BE2C (cell line): ENCODE measurements at places on chromosomes 1 and 21.

DNA sequence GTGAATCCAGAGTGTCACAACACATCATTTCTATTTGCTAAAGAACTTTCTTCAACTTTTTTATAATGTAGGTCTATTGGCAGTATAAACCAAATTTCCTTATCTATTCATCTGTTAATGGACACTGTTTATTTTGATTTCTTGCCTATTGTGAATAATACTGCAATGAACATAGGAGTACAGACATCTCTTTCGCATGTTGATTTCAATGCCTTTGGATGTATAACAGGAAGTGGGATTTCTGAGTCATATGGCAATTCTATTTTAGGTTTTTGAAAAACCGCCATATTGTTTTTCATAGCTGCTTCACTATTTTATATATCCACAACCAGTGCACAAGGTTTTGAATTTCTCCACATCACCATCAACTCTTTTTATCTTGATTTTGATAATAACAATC is 198.7 kb downstream of the KCNT2 start:
- no peak for DNase-seq

DNA sequence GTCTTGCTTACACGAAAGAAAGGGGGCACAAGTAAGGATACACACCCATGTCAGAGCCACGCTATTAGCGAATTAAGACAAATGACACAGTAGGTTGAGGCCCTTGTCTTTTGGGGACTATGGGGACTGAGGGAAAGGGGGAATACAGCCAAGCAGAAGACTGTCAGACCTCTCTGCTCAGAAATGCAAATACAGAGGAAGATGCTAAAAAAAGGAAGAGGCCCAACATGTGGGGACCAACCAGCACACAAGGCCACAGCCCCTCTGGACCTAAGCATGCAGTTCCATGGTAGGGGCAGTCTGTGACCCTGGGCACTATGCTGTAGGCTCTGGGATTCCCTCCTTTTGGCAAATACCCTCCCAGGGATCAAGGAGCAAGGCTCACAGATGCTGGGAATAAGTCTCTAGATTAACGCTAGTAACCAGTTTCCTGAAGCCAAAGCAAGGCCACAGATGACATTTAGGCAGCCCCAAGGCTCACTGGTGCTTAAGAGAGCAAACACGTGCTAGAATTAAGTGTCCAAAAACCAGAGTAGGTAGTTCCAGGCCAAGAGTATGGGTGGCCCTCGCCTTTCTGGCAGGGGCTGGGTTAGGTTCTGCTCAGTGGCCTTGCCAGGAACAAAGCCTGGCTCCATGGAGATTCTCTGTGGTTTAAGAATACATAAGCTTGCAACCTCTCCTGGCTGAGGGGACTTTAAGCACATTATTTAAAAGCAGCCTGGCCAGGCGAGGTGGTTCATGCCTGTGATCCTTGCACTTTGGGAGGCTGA is 38.2 kb downstream of the RABIF start:
- no peak for DNase-seq

DNA sequence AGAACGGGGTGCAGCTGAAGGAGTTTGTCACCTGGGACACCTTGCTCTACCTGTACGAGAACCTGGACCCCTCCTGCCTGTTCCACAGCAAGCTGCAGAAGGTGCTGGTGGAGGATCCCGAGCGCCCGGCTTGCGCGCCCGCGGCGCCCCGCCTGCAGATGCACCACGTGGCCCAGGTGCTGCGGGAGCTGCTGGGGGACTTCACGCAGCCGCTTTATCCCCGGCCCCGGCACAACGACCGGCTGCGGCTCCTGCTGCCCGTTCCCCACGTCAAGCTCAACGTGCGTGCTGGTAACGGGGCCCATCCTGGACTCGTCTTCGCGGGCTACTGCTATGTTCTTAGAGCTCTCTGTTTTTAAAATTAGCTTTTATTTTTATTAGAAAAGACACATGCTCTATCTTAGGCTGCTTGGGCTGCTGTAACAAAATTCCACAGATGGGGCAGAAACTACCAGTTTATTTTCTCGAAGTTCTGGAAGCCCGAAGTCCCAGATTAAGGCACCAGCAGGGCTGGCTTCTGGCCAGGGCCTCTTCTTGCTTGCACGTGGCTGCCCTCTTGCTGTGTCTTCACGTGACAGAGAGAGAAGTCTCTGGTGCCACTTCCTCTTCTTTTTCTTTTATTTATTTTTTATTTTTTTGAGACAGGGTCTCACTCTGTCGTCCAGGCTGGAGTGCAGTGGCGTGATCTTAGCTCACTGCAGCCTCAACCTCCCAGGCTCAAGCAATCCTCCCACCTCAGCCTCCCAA is 38.1 kb downstream of the TRPM2 start:
- DNase-seq = no peak

DNA sequence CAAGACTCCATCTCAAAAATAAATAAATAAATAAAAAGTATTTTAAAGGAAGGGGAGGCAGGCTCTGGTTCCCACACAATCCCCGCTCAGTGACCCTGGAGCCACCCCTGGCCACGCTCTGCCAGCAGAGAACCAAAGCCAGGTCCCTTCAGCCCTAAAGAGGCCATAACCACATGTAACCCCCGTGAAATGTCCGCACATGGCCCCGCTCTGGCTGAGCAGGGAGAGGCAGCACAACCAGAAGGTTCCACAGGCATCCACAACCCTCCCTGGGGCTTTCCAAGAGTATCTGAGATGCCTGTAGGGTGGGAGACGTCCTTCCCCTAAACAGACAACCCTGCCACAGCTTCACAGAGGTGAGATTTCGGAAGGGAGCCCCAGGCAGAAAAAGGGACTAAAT is 1.4 kb upstream of the ARF1 start:
- no peak for DNase-seq

- no peak for DNase-seq
Observed at GRCh38 chr1:186195377-186195931, 179.6 kb downstream of the TPR start.

DNA sequence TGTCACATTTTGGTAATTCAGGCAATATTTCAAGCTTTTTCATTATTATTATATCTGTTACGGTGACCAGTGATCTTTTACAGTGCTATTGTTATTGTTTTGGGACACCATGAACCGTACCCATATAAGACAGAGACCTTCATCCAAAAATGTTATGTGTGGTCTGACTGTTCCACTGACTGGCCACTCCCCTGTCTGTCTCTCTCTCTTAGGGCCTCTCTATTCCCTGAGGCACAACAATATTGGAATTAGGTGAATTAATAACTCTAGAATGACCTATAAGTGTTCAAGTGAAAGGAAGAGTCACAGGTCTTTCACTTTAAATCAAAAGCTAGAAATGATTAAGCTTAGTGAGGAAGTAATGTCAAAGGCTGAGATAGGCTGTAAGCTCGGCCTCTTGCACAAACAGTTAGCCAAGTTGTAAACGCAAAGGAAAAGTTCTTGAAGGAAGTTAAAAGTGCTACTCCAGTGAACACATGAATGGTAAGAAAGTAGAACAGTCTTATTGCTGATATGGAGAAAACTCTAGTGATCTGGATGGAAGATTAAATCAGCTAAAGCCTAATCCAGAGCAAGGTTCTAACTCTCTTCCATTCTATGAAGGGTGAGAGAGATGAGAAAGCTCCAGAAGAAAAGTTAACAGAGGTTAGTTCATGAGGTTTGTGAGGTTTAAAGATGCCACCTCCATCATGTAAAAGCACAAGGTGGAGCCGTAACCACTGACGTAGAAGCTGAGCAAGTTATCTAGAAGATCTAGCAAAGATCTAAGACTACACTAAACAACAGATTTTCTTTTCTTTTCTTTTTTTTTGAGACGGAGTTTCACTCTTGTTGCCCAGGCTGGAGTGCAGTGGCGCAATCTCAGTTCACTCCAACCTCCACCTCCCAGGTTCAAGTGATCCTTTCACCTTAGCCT is 19.7 kb upstream of the DIPK1A start:
- no peak for DNase-seq

DNA sequence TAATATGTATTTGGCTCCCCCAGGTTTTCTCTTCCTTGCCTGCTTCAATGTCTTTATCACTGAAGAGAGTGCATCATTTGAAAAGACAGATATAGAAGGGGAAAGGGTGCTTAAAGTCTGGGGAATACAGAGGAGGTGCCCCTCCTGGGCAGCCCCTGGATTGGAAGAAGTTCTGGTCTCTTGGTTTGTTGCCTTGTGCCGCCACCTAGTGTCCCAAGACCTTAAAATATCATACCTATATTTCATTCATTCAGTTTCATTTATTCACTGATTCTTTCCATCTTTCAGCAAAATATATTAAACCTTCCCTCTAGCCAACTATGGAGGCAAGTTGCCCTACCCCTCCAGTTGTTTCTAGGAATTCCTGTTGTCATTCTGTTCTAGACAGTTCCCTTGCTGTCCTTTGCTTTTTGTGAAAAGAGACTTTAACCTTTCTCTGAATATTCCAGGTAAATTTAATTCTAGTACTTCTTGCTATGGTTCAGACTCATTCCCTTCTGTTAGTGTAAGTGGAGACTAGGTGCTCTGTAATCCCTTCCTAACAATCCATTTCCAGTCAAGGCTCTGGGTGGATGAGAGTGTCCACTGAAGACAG is 56.1 kb downstream of the MEF2D start:
- peak; percentile 70 for DNase-seq

GRCh38 chr1:248589334-248589733 is 8.2 kb downstream of the OR2T10 start:
- DNase-seq = no peak

- no peak for DNase-seq
Observed at GRCh38 chr1:36772647-36773495, 261.4 kb downstream of the GRIK3 start.

GRCh38 chr1:27885621-27886352 is 13.4 kb downstream of the THEMIS2 start:
- no peak for DNase-seq

GRCh38 chr1:77227381-77227780 is 8.2 kb upstream of the PIGK start:
- DNase-seq = no peak

DNA sequence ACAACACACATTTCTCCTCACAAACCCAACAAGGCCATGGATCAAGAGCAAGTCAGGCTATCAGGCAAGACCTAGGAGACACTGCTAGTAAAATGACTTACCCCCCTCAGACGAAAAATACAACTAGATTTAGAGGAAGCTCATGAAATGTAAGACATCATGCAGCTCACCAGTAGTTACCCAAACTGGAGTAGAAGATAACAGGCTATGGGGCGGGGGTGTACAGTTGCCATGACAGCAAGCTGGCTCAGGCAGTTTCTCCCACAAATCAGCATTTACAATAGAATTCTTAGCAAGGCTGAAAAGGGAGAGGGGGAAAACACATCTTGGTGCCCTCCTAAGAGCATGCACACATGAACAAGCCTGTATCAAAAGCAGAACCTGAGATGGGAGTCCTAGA is 13.9 kb downstream of the TPM3 start:
- DNase-seq = no peak

GRCh38 chr1:213438339-213438738 is 387.3 kb downstream of the RPS6KC1 start:
- DNase-seq = no peak

DNA sequence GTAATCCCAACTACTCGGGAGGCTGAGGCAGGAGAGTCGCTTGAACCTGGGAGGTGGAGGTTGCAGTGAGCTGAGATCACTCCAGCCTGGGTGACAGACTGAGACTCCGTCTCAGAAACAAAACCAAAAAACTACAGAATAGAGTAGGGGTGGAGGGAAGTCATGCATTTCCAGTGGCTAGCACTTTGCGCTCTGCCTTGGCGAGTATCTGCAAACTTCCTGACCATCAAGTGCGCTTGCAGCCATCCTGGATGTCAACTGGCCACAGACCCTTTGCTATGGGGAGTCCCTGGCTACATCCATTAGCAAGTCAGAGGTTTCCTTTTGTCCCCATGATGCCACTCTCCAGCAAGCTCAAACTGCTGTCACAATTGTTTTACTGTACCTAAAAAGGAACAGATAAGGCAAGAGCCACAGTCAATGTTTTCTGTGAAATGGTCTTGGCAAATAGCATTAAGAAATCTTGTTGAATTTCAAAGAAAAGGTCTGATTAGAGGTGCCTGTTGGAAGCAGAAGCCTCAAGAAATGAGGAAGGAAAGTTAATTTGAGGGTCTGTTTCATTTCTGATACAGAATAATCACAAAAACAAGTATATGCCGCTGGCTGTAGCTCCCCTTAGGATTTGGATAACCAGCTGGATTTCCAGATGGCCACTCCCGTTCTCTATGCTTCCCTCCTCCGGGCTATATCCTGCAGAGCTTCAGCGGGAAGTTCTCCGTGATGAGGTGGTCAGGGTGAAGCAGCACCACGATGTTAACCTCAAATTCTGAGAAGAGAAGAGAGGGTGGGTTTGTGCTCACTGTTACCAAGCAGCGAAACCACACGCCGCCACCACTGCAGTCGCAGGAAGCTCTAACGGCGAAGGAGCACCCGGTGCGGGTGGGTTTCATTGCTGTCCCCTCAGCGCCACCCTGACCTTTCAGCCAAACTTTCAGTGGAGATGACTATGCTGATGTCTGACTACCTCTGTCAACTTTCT is 42.0 kb downstream of the VPS26C start:
- DNase-seq = no peak

GRCh38 chr1:37851782-37852210 is 7.6 kb downstream of the MTF1 start:
- no peak for DNase-seq

DNA sequence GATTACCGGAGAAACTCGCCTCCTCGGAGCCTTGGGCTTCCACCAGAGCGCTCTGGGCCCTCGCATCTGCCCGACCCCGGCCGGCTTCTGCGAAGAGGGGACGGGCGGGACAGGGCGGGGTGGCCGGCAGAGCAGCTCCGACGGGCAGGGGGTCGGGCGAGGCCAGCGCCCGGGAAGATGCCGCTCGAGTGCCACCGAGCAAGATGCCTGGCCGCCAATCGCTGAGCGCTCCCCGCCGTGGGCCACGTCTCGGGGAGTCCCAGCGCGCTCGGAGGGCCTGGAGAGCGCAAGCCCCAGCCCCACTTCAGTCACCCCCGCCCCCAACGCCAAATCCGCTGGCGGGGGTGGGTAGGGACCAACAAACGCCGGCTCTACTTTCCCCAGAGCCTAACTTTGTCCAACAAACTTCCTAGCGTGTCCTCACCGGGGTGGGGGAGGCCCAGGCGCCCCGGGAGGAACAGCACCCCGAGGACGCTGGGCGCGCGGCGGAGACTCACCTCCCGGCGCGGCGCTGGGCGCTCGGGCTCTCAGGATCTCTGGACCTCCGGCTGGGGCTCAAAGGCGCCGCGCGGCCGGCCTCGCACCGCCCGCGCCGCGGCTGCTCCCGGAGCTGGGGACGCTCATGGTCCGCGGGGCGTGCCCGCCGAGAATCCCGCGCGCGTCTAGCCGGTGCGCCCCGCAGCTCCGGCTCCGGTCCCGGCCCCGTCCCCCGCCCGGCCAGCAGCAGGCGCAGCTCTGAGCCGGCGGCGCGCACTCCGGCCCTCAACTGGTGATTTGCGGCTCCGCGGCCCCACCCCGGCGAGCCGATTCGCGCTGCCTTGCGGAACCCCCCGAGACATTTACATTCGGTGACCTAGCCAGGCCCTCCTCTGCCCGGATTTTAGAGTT is at the start of gene BCAR3:
Gene BCAR3, minus strand, starts transcription at position 737 of the 888 bp plus-strand sequence. CDS start 6,907 bp downstream, outside the sequence.
- DNase-seq = peak; percentile 70

DNA sequence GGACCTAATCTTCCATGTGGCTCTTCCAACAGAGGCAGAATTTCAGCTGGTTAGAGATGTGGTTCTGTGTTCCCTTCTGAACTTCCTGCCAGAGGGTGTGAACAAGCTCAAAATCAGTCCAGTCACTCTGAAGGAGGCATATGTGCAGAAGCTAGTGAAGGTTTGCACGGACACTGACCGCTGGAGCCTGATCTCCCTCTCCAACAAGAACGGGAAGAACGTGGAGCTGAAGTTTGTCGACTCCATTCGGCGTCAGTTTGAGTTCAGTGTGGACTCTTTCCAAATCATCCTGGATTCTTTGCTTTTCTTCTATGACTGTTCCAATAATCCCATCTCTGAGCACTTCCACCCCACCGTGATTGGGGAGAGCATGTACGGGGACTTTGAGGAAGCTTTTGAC is 17.3 kb downstream of the TENT5C start:
- DNase-seq = no peak
